ENCODE measurements at places on chromosomes 6 and 20.

GRCh38 chr6:159052720-159053119 lies 7.9 kb upstream of the TAGAP start:
- DNase-seq: no peak
- H3K4me3 ChIP-seq: no peak overlapping the region
- no peaks in the 10 kb centered on the region for H3K36me3 ChIP-seq
- H3K4me1 ChIP-seq: peaks cover 45% of the 10 kb centered on the region

- no peaks in the 10 kb centered on the region for H3K36me3 ChIP-seq
- no peaks in the 10 kb centered on the region for H3K27me3 ChIP-seq
- DNase-seq: no peak
- H3K27ac ChIP-seq: no peak overlapping the region
Measured at GRCh38 chr20:50506270-50506579, 4.0 kb upstream of the PTPN1 start.

DNA sequence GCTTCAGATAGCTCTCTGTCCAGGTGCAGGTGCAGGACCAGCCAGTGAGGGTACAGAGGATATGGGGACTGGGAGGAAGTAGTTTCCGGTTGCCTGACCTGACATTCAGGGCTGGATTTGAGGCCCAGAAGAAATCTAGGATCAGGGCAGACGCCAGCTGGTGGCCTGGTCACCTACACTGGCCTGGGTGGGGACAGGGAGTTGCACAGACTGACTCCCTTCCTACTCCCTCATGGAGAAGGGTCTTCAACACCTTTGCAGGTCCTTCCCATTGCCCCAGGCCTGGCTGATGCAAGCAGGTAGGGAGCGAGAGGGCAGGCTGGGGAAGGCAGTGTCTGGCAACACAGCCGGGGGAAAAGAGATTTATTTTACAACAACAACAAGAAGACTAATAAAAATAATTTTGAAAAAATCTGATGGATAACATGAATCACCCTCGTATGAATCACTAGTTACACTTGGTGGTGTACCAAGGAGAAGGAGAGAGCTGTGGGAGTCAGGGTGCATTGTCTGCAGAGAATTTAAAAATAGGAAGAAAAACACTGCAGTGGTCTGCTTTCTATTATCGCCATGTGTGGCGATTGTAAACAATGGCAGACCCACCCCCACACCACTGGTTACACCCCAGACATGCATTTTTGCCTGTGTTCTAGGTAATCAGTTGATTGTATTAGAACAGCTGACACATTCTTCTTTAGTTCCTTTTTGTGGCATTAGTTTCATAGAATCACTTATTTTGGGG lies 62.3 kb upstream of the SNX9 start:
- no peaks in the 10 kb centered on the region for H3K36me3 ChIP-seq
- peaks cover 46% of the 10 kb centered on the region for H3K4me1 ChIP-seq
- H3K27ac ChIP-seq: peak overlapping the region; percentile 40
- H3K27me3 ChIP-seq: peaks cover 3% of the 10 kb centered on the region

DNA sequence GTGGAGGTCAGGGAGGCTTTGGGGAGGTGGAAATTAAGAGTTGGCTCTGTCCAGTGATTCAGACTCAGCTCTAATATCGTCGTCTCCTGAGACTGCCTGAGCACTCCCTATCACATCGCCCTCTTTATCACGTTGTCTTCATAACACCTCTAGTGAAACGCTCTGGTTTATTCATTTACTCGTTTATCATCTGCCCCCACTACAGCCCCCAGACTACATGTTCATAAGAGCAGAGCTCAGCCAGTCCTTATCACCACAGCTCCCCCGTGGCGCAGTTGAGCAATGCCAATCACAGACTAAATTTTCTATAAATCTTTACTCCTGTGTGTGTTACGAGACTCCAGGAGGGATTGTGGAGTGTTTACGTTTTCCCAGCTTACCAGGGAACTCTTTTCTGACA lies 316.2 kb downstream of the ADGRB3 start:
- no peak overlapping the region for H3K4me3 ChIP-seq
- H3K4me1 ChIP-seq: no peaks in the 10 kb centered on the region
- H3K27ac ChIP-seq: no peak overlapping the region
- no peaks in the 10 kb centered on the region for H3K27me3 ChIP-seq

DNA sequence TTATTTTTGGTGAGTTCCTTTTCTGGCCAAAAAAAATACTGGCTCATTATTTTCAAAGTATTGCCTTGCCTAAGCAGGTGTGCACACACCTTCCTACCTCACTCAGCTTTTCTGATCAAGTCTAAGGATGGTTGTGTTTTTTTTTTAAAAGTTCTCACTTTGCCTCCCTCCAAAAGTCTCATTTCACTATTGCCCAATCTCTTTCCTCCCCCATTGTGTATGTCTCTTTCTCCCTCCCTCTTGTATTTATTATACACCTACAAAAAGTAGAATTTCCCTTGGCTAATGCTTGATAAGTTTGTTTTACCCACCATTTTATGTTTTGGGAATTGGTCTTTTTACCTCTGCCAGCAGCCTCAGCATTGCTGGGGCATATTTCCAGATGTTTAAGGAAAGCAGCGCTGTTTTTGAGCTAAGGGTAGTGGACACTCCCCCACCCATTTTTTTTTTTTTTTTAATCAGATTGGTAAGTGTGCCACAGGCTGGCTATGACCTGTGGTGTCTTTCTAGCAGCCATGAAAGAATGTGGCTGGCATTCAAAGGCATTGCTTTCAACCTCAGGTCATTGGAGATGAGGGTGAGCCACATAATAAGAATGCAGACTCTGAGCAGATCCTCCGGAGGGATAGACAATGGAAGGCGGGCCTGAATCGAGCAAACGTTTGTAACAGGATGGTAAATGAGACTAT lies 668.6 kb downstream of the UTRN start:
- H3K27ac ChIP-seq: no peak overlapping the region
- no peak overlapping the region for H3K4me3 ChIP-seq
- H3K36me3 ChIP-seq: no peaks in the 10 kb centered on the region
- DNase-seq: no peak
- no peaks in the 10 kb centered on the region for H3K27me3 ChIP-seq

GRCh38 chr6:167866642-167867041 lies 39.9 kb downstream of the AFDN start:
- no peaks in the 10 kb centered on the region for H3K4me1 ChIP-seq
- H3K36me3 ChIP-seq: no peaks in the 10 kb centered on the region
- no peak overlapping the region for H3K27ac ChIP-seq
- H3K27me3 ChIP-seq: peaks cover 2% of the 10 kb centered on the region
- H3K4me3 ChIP-seq: no peak overlapping the region
- no peak for DNase-seq

- H3K27ac ChIP-seq: no peak overlapping the region
Measured at GRCh38 chr20:56801971-56802755, 173.1 kb downstream of the TFAP2C start.

GRCh38 chr20:50138120-50138478 lies 15.4 kb downstream of the PEDS1 start:
- peaks cover 4% of the 10 kb centered on the region for H3K36me3 ChIP-seq
- no peak for DNase-seq
- H3K4me3 ChIP-seq: no peak overlapping the region

DNA sequence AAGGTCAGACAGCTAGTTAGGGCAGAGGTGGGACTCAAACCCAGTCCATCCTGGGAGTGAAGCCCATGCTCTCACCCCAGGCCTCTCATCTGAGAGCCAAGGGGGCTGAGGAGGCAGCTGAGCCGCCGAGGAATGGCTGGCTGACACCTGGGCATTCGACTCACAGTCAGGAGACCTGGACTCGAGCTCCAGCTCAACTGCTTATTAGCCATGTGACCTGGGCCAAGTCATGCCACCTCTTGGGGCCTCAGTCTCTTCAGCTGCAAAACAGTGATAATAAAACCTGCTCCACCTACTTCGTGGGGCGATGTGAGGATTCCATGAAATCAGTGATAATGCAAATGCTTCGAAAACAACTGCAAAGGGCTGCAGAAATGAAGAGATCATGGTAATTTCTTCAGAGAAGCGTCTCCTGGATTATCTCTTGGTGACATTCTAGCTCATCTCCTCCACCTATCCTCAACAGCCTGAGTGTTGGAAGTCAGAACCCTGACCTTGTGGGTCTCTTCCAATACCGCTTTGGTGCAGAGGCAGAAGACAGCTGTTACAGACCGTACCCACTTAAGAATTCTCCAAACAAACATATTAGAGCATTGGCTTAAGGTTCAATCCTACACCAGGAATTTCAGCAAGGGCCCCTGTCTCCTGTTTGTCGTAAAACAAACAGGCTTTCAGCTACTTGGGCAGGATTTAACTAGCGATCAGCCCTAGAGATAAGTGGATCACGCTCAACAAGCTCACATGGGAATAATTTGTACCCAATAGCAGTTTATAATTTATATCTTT lies 60.0 kb upstream of the PIM1 start:
- H3K4me3 ChIP-seq: no peak overlapping the region
- DNase-seq: no peak
- H3K27me3 ChIP-seq: peaks cover 7% of the 10 kb centered on the region
- no peaks in the 10 kb centered on the region for H3K36me3 ChIP-seq
- peaks cover 3% of the 10 kb centered on the region for H3K4me1 ChIP-seq

- no peaks in the 10 kb centered on the region for H3K4me1 ChIP-seq
- peaks cover 43% of the 10 kb centered on the region for H3K36me3 ChIP-seq
- no peak for DNase-seq
- no peaks in the 10 kb centered on the region for H3K27me3 ChIP-seq
- no peak overlapping the region for H3K27ac ChIP-seq
Measured at GRCh38 chr20:47622118-47622665, 120.5 kb downstream of the NCOA3 start.

DNA sequence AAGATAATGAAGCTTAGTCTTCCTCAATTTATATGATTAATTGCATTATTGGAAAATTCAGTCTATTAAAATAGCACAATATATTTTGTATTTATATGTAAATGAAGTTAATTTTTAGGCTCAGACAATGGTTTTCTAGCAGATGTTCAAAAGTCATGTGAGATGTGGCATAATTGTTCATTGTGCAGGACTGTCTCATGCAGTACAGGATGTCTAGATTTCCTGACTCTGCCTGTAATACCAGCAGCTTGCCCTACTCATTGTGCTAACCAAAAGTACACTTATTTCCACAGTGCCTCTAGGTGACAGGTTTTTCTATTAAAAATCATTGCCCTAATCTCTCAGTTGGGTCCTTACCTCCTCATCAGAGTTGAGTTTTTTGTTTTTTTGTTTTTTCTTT lies 12.4 kb downstream of the RALGAPB start:
- H3K4me3 ChIP-seq: no peak overlapping the region
- DNase-seq: no peak
- H3K27me3 ChIP-seq: no peaks in the 10 kb centered on the region
- peaks cover 6% of the 10 kb centered on the region for H3K36me3 ChIP-seq
- H3K4me1 ChIP-seq: no peaks in the 10 kb centered on the region
